ENCODE measurements at places on chromosomes 5 and 9. TPM values are rescaled to one million over a fixed set of nuclear protein-coding genes. Genes with fewer than 3 reads are reported as not detected.

- DNase-seq = peak; percentile 17
Observed at GRCh38 chr5:89396278-89396954, 513.4 kb upstream of the MEF2C start.

- DNase-seq = no peak
Observed at GRCh38 chr9:126965077-126965476, 50.5 kb downstream of the RALGPS1 start.

Gene MYORG
- 1.7 TPM for total RNA-seq

Gene PNPLA7
- not detected for total RNA-seq

All from RPMI7951 (cell line).